Epithelial cell of proximal tubule (primary cell): ENCODE measurements at places on chromosomes 7 and 10. TPM values are rescaled to one million over a fixed set of nuclear protein-coding genes. Genes with fewer than 3 reads are reported as not detected.

The PON3 gene
- total RNA-seq = not detected in 2 replicates

The TMEM184A gene
- total RNA-seq = 2.2 and 3.6 TPM in 2 replicates

The GLI3 gene
- total RNA-seq = 2.1 and 2.6 TPM in 2 replicates

The SLC13A4 gene
- total RNA-seq = not detected in 2 replicates

The BICC1 gene
- total RNA-seq = 103 and 150 TPM in 2 replicates

- DNase-seq = no peak
Measured at GRCh38 chr10:126609566-126609965, 60.9 kb downstream of the C10orf90 start.

DNA sequence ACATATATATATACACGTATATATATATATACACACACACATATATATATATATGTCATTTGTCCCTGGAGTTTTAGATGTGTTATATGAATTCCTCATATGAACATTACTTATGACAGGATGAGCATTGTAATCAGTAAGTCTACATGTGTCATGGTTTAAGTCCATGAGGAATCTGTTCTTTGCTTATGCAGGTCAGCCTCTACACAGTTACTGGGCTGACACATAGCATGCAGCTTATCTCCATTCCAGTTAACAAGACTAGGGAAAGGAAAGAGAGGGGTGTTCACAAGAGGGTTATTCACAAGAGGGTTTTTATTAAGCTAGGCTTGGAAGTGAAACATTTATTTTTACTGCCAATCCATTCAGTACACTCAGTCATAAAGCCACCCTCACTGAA is 226.7 kb downstream of the SNX13 start:
- DNase-seq = no peak

GRCh38 chr10:113846036-113846435 is 7.8 kb downstream of the DCLRE1A start:
- DNase-seq = no peak

DNA sequence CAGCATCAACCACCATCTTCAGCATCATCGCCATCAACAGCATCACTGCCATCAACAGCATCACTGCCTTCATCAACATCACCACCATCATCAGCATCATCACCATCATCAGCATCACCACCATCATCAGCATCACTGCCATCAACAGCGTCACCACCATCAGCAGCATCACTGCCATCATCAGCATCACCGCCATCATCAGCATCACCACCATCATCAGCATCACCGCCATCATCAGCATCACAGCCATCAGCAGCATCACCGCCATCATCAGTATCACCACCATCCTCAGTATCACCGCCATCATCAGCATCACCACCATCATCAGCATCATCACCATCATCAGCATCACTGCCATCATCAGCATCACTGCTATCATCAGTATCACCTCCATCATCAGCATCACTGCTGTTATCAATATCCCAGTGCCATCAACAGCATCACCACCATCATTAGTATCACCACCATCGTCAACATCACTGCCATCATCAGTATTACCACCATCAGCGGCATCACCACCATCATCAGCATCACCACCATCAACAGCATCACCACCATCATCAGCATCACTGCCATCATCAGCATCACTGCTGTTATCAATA is 115.2 kb downstream of the RGS10 start:
- DNase-seq = no peak

GRCh38 chr7:1523208-1523607 is 7.3 kb upstream of the MAFK start:
- DNase-seq = no peak

- DNase-seq = no peak
Measured at GRCh38 chr7:22113041-22113440, 167.3 kb upstream of the CDCA7L start.

DNA sequence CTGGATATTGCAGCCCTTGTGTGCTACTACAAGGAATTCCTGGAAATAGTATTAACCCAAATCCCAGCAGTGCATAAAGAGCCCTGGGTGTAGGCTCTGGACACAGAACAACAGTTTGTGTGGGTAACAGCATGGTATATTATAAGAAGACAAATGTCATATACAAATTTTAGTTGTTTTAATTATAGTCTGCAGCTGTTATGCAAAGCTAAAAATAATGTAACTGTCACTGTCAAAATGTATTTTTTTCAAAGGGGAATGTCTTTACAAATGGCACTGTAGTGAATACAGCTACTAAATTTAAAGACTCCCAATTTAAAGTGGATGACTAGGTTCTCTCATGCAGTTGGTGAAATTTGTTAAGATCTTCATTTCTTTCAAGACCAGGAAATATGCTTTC is 339.0 kb downstream of the GPR37 start:
- no peak for DNase-seq

GRCh38 chr10:85447690-85448089 is 918.9 kb downstream of the GRID1 start:
- DNase-seq = no peak

GRCh38 chr10:95214369-95214768 is 20.3 kb downstream of the ACSM6 start:
- no peak for DNase-seq

- DNase-seq = peak; percentile 50
Measured at GRCh38 chr7:20514364-20514763, 101.1 kb upstream of the ABCB5 start.

DNA sequence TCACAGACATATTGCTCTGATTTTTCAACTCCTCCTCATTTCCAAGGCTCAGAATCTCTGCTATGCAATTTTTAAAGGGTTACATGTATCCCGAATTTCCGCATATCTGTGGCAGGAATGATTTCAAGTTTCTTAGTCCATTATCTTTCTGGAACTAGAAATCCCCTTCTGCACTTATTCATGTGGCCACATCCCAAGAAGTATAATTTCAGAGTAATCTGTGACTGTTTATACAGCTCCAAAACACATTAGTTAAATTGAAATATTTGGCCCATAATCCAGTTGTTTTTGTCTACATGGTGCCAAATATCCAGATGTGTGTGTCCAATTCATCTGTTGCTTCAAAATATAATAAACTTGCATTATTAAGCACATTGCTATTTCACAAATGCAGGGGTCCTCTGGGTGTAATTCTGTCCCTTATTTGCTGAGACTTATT is 271.2 kb downstream of the ARHGAP12 start:
- no peak for DNase-seq
